Stimulated activated CD8-positive, alpha-beta memory T cell treated with anti-CD3 and anti-CD28 coated beads, Interleukin-4, amount 100 ng/mL, for 1 hour (primary cell): ENCODE measurements at places on chromosomes 1 and 21.

DNA sequence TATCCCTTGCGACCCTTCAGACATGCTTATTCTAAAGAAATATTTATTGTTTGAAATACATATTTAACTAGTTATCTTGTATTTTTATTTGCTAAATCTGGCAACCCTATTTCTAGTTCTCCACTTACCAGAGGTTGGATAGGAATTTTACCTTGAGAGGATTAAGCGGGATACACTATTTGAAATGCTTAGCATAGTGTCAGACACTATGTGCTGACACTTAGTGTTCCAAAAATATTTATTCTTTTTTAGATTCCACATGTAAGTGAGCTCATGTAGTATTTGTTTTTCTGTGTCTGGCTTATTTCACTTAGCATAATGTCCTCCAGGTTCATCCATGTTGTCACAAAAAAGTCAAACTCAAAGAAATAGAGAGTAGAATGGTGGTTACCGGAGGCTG lies 78.7 kb downstream of the NTMT2 start:
- DNase-seq = no peak

DNA sequence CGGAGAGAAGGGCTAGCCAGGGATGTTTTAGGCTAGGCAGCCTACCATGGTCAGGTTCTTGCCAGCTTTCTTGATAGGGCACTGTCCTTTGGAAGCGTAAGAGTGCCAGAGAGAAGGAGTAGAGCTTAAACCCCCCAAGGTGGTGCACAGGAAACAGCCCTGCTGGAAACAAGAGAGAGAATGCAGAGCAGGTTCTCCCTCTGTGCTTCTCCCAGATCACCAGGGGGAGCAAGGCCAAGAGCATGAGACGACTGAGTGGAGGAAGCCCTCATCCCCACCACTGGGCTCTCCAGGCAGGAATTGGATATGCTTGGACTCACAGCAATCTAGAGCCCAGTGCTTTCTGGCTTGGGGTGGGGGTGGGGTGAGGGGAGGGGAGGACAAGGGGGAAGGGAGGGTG lies 49.8 kb downstream of the ATP2B4 start:
- no peak for DNase-seq

- no peak for DNase-seq
Measured at GRCh38 chr21:45870421-45870820, 111.1 kb upstream of the COL6A1 start.

DNA sequence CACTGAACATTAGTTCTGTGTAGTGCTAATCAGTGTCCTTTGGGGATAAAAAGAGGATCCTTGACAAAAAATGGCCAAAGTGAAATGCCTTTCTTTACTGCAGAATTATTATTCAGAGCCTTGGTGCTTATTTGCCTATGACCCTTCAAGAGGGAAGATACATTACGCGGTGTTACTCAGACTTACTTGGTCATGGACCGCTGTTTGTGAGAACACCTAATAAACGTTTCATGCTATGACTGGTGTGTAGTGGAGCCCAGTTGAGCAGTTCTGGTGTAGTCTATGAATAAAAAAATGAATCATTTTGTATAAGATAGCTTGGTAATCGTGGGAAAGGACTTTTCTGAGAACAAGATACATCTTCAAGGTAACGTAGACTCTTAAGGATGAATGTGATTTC lies 8.3 kb downstream of the NFYC start:
- DNase-seq = no peak

- DNase-seq = no peak
Measured at GRCh38 chr1:1232796-1233566, 944 bp downstream of the B3GALT6 start.

DNA sequence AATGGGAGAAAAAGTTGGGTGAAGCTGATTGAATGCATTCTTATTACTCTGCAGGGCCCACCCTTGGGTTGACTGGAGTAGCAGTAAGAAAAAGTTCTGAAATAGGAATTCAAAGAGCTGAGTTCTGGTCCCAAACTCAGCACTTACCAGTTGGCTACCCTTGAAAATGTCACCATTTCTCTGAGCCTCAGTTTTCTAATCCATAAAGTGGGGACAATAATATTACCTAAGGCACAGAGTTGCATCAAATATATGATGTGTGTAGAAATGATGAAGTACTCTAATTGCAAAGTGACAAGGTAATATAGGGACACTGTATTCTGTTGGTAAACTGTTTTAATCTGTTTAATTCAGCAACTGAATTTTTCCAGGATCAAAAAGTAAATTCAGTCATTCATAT lies 1.2 kb downstream of the LRRC52 start:
- no peak for DNase-seq

GRCh38 chr1:10939654-10940450 lies 72.6 kb upstream of the TARDBP start:
- DNase-seq = no peak

DNA sequence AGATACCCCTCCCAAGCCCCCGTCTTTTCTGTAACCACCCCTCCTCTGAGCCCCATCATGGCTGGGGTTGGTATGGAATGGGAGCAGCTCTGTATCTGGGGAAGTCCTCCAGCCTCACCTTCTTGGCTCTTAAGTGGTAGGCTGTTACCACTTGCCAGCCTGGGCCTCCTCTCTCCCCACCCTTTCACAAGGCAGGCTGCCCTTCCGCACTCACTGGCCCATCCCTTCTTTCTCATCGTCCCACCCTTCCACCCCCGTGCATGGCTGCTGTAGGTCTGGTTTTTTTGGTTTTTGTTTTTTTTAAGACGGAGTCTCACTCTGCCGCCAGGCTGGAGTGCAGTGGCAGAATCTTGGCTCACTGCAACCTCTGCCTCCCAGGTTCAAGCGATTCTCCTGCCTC lies 5.2 kb downstream of the CYB561D1 start:
- no peak for DNase-seq

DNA sequence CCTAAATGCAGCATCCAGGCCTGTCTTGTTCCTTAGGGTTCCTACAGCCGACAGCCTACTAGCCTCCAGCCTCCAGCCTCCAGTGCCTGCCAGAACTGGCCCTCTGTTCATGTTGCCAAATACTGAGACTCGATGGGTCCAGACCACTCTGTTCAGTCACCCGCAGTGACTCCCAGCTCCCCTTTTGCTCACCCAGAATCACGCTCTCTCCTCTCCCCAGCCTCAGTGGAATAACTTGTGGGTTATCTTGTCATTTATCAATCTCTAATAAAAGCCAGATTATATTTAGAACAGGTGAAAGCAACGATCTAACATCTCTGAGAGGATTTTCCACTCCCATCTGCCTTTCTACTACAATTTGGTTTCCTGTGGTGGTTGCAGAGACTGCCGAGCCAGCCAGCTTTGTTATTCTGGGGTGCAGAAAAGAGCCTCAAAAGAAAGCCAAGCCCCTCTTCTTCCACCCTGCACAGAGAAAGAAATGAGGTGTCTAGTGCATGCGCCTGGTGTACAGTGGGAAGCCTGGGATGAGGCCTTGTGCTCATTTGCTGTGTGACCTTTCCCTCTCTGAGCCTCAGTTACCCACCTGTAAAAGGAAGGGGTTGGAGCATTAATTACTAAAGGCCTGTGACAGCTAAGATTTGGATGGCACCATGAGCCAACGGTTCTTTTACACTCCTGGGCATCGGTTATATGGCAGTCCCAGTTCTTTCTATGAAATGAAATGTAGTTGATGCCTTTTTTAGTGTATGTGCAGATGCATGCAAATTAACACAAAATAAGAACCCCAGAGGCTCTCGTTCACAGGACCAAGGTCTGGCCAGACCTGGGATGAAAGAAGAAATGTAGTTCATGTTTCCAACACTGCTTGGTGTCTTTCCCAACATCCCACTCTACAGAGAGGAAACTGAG lies 42.9 kb upstream of the ID3 start:
- no peak for DNase-seq

DNA sequence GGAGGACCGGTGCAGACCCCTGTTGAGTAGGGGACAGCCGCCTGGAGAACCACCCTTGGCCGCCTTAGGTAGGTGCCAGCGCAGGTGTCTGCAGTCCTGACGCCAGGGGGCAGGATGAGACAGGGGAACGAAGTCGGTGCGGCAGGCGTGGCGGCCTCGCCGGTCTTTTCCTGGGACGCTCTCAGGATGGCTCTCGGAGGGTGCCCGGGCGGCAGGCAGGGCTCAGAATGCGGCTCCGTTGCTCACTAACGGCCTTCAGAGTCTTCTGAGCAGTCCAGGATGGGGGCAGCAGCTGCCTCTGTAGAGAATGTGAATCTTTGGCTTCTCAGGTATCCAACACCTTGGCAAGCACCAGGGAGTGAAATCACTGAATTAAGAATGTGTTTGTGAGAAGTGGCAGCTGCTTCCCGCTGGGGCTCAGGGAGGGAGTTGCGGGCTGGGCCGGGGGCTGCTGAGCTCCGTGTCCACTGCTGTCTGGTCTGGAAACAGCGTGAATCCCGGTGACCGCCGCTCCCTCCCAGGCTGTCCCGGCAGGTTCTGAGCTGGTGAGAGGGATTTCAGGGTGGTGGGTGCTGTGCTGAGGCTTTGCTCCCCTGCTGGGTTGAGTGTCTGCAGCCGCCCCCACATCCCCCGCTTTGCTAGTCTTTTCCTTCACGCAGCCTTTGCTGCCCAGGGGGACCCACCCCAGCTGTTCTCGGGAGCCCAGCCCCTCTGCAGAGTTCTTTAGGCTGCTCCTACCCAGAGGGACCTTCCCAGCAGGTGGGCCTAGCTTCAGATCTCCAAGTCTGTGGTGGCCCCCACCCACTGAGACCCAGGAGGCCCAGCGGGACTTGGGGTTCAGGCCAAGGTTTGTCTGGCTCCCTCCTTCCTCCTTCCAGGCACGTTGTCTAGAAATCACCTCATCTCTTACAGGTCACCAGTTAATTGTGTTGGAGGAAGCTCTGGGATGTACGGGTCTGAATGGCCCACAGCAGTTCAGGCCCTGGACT lies 11.1 kb upstream of the C1orf174 start:
- peak; percentile 30 for DNase-seq

DNA sequence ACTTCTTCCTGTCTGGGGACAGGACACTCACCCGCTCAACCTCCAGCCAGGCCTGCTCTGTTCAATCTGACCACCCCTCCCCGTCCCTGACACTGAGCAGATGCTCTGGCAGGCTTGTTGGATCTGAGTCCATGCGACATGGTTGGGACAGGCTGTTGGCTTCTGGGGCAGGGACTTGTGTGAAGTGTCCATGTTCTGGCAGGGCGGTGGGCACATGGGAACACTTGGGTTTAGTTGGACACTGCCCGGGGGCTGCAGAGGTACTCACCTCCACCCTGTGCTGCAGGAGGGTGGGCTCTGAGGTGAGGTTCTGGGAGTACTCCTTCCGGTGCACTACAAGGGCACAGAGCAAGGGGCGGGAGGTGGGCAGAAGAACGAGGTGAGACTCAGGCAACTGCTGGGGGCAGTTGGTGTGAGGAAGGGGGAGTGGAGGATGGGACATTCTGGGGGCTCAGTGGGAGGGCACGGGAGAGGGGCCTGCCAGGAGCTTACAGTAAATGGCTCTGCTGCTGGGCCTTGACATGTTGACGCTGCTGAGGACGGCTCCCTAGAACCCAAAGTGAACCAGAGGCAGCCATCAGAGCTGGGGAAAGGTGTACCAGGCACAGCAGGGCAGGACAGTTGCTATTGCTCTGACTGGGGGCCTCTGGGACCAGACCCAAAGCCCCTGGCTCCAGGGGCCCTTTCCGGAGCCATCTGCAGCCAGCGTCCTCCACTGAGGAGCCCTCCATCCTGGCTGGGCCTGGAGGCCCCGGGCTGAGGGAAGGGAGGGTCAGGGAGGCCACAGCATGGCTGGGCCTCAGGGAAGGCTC lies 2.3 kb downstream of the EPS8L3 start:
- no peak for DNase-seq
